ENCODE measurements at places on chromosomes 3 and 15. TPM values are rescaled to one million over a fixed set of nuclear protein-coding genes. Genes with fewer than 3 reads are reported as not detected.

DNA sequence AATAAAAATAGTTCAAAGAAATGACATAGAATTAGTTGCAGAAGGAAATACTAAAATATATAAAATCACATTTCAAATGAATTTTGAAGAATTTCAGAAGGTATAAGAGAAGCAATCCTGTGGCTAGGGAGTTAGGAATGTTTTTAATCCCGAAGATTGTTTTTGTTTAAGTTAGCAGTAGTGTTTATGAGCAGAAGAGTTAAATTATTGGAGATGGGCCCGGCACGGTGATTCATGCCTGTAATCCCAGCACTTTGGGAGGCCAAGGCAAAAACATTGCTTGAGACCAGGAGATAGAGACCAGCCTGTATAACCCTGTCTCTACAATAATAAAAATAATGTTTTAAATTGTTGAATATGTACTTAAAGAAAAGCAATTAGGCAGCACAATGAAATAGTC is 432.5 kb downstream of the MFSD1 start:
- no peak overlapping the region for H3K4me3 ChIP-seq
- H3K27me3 ChIP-seq, result no peaks in the 10 kb centered on the region
- DNase-seq, result no peak
- H3K27ac ChIP-seq, result no peak overlapping the region

Gene TWF2
- 34.0 TPM for total RNA-seq

- H3K27ac ChIP-seq, result no peak overlapping the region
- H3K4me3 ChIP-seq, result no peak overlapping the region
- H3K36me3 ChIP-seq, result no peaks in the 10 kb centered on the region
- no peaks in the 10 kb centered on the region for H3K4me1 ChIP-seq
- DNase-seq, result no peak
These were observed 34.6 kb downstream of the ZNF589 start for GRCh38 chr3:48275287-48276027.

GRCh38 chr3:184320104-184320445 is 5.7 kb downstream of the EIF4G1 start:
- peaks cover 15% of the 10 kb centered on the region for H3K4me1 ChIP-seq
- peak overlapping the region; percentile 63 for H3K27ac ChIP-seq
- H3K27me3 ChIP-seq, result no peaks in the 10 kb centered on the region
- peak; percentile 98 for DNase-seq
- no peak overlapping the region for H3K4me3 ChIP-seq

Gene BFSP2
- not detected for total RNA-seq

Gene CCR4
- 0.10 TPM for total RNA-seq

DNA sequence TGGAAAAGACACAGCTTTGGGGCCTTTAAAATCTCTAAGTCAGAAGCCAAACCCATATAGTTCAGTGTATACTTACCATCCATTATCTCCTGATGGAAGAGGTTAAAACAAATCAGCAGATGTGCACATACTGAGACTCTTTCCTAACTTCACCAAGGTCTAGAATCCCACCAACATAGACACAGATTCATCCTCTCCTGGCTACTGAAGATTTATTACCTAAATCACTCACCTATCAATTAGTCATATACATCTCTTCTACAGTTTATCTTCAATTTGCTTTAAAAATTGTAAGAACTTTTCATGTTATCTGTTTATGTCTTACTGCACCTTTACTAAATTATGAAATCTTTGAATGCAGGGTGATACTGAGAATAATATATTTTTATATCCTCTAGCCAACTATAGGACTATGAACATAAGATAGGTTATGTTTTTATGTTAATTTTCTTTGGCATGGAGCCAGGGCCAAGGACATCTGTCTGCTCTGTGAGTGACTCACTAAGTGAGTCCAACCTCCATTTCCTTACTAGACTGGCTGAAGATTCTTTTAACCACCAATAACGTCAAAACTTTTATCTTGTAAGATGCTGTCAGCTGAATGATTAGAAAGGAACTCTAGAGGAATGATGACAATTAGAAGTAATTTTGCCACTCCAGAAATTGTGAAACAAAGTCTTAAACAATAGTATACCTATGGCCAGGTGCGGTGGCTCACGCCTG is 397.6 kb downstream of the FOXP1 start:
- no peaks in the 10 kb centered on the region for H3K27me3 ChIP-seq
- H3K4me3 ChIP-seq, result no peak overlapping the region

GRCh38 chr3:125386811-125387210 is 11.7 kb upstream of the ZNF148 start:
- DNase-seq, result peak; percentile 19
- no peaks in the 10 kb centered on the region for H3K4me1 ChIP-seq
- H3K27ac ChIP-seq, result no peak overlapping the region
- no peak overlapping the region for H3K4me3 ChIP-seq
- no peaks in the 10 kb centered on the region for H3K36me3 ChIP-seq

Gene LRTM1
- not detected for total RNA-seq

DNA sequence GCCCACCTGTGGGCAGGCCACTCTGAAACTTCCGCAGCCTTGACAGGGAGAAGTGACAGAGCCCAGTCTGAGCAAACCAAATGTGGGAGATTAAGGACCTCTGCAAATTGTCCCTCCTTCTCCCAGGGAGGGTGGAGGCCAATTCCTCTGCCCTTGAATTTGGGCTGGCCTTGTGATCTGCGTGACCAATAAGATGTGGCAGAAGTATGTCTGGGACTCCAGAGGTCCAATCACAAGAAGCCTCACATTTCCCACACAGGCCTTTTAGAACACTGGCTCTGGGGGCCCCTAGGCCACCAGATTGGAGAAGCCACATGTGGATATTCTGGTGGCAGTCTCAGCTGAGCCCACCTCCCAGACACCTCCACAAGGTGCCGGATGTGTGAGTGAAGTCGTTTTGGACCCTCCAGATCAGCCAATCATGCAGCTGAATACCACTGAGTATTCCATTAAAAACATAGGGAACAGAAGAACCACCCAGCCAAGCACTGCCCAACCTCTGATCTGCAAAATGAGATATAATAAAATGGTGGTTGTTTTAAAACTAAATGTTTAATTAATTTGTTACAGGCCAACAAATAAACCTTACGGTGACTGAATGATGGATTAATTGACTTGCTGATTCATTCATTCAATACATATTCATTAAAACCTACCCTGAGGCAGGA is 150.3 kb downstream of the NUP210 start:
- H3K4me3 ChIP-seq, result no peak overlapping the region
- H3K27me3 ChIP-seq, result no peaks in the 10 kb centered on the region
- no peaks in the 10 kb centered on the region for H3K36me3 ChIP-seq
- no peak for DNase-seq

Gene SLC41A3
- total RNA-seq, result 88.0 TPM

DNA sequence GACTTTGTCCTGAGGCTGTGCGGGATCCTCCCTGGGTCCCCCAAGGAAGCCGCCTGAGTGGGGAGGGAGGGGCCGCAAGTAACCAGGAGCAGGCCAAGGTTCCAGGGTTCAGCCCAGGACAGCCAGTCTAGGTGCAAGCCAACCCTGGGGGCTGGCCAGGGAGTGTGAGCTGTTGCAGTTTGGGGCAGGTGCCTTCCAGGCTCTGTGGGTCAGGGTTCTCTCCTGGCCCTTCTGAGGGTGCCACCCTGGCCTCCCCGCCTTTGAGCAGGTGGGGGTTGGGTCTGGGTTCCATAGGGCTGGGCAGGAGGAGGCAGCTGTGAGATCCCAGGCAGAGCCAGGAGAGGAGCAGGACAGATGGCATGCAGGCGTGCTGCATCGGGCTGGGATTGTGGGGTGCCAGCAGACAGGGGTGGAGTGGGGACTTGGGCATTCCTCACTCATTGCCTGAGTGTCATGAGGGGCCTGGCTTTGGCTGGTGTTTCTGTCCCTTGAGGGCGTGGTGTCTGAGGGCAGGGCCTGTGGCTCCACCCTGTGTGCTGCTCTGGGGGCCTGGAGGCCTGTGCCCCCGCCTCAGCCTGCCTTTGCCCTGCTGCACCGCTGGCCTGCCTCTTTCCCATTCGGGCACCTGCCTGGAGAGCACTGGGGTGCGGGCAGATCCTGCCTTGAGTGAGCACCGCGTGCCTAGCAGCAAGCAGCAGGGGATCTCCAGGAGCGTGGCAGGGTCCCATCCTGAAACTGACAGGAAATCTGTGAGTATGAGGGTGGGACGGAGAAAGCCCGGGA is 18.4 kb downstream of the KLF13 start:
- H3K27ac ChIP-seq, result no peak overlapping the region
- no peaks in the 10 kb centered on the region for H3K36me3 ChIP-seq
- H3K27me3 ChIP-seq, result no peaks in the 10 kb centered on the region
- H3K4me1 ChIP-seq, result peaks cover 9% of the 10 kb centered on the region

Gene SEMA3F
- total RNA-seq, result 1.9 TPM

GRCh38 chr15:50943638-50944037 is 35.2 kb downstream of the AP4E1 start:
- no peaks in the 10 kb centered on the region for H3K27me3 ChIP-seq
- no peak for DNase-seq
- H3K36me3 ChIP-seq, result no peaks in the 10 kb centered on the region
- H3K27ac ChIP-seq, result no peak overlapping the region
- H3K4me1 ChIP-seq, result no peaks in the 10 kb centered on the region

- H3K27me3 ChIP-seq, result no peaks in the 10 kb centered on the region
- H3K27ac ChIP-seq, result no peak overlapping the region
- no peaks in the 10 kb centered on the region for H3K4me1 ChIP-seq
These were observed 49.8 kb downstream of the SPATA12 start for GRCh38 chr3:57110214-57110613.

Gene ZNF660
- 4.6 TPM for total RNA-seq

GRCh38 chr3:45056608-45057301 is 30.7 kb downstream of the CLEC3B start:
- no peaks in the 10 kb centered on the region for H3K36me3 ChIP-seq
- H3K27ac ChIP-seq, result no peak overlapping the region
- no peak overlapping the region for H3K4me3 ChIP-seq
- no peaks in the 10 kb centered on the region for H3K27me3 ChIP-seq
- no peaks in the 10 kb centered on the region for H3K4me1 ChIP-seq
- DNase-seq, result no peak

DNA sequence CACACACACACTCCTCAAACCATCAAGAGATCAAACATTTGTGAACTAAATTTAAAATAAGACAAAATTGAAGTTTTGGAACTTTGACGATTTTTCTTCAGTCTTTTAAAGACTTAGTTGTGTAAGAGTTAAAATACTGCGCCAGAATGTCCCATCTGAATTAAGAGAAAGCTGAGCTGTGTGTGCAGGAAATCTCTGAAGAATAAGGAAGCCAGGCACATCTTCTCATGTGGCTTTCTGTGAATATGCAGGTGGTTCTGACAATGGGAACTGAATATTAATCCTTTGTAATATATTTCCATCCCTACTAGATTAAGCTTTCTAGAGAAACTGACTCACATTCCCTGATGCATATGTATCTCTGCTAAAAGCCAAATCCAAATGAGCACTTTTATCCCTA is 60.1 kb upstream of the ICE2 start:
- peaks cover 5% of the 10 kb centered on the region for H3K4me1 ChIP-seq
- H3K27ac ChIP-seq, result no peak overlapping the region
- H3K36me3 ChIP-seq, result no peaks in the 10 kb centered on the region

- no peaks in the 10 kb centered on the region for H3K27me3 ChIP-seq
- DNase-seq, result no peak
These were observed 292.1 kb downstream of the LPP start for GRCh38 chr3:188446014-188446413.

- no peaks in the 10 kb centered on the region for H3K4me1 ChIP-seq
- no peaks in the 10 kb centered on the region for H3K36me3 ChIP-seq
- H3K27me3 ChIP-seq, result no peaks in the 10 kb centered on the region
- H3K27ac ChIP-seq, result no peak overlapping the region
- H3K4me3 ChIP-seq, result no peak overlapping the region
These were observed 66.4 kb downstream of the DCUN1D1 start for GRCh38 chr3:182913889-182914288.

Gene LIPH
- total RNA-seq, result 0.56 TPM

DNA sequence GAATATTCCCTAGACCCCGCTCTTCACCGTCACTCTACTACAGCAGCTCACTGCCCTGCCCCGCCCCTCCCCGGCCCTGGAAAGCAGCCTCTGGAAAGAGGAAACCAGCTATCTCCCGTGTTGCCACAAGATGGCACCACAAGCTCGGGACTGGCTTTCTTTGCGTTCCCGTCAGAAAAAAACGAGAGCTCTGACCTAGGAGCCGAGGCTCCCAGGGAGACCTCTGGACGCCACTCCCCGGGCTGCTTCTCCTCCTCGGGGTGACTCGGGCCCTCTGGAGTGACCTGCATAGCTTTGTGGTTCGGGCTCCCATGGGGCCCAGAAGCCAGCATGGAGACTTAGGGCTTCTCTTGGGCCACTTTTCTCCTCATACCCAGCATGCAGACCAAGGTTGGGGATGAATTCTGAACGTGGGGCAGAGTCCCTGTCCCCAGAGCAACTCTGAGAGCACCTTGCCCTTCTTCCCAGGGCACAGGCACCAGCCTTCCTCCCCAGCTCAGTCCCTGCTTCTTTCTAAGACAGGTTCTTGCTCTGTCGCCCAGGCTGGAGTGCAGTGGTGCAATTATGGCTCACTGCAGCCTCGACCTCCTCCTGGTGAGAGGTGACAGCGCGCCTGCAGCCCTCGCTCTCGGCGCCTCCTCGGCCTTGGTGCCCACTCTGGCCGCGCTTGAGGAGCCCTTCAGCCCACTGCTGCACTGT is 19.0 kb downstream of the STOML1 start:
- H3K36me3 ChIP-seq, result no peaks in the 10 kb centered on the region
- H3K4me3 ChIP-seq, result no peak overlapping the region
- no peak overlapping the region for H3K27ac ChIP-seq
- peak; percentile 85 for DNase-seq
- H3K4me1 ChIP-seq, result no peaks in the 10 kb centered on the region
- no peaks in the 10 kb centered on the region for H3K27me3 ChIP-seq

- H3K27ac ChIP-seq, result no peak overlapping the region
- DNase-seq, result no peak
- H3K4me3 ChIP-seq, result no peak overlapping the region
- H3K27me3 ChIP-seq, result no peaks in the 10 kb centered on the region
- H3K4me1 ChIP-seq, result no peaks in the 10 kb centered on the region
These were observed 170.1 kb upstream of the GBE1 start for GRCh38 chr3:81931265-81932251.

GRCh38 chr15:57820119-57820518 is 113.6 kb downstream of the POLR2M start:
- no peak overlapping the region for H3K4me3 ChIP-seq
- H3K4me1 ChIP-seq, result peaks cover 3% of the 10 kb centered on the region
- no peaks in the 10 kb centered on the region for H3K27me3 ChIP-seq
- no peak for DNase-seq

Gene BLM
- 0.75 TPM for total RNA-seq

GRCh38 chr3:98057631-98058030 is 22.5 kb upstream of the GABRR3 start:
- H3K27ac ChIP-seq, result no peak overlapping the region
- H3K4me3 ChIP-seq, result no peak overlapping the region
- no peak for DNase-seq
- H3K27me3 ChIP-seq, result no peaks in the 10 kb centered on the region
- no peaks in the 10 kb centered on the region for H3K4me1 ChIP-seq

Gene PLAAT1
- 0.72 TPM for total RNA-seq

Gene CCR8
- not detected for total RNA-seq

DNA sequence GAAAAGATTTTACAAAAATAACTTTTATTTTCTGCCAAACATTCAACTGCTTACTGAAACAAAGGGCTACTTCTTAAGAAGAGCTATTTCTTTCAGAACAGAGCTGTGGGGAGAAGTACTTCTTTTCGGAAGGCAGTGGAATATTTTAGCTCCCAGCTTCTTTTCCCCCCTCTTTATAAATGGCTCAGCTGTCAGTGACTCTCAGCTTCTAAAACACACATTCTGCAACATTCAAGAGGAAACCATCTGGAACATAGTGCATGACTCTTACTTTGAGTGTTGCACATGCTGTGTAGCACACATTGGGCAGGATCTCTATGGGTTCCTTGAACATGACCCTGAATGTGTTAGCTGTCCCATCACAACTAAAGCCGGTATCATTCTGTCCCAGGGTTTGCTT is 7.0 kb upstream of the C15orf40 start:
- H3K4me1 ChIP-seq, result peaks cover 2% of the 10 kb centered on the region
- H3K4me3 ChIP-seq, result no peak overlapping the region
- H3K27ac ChIP-seq, result no peak overlapping the region

Gene GXYLT2
- 47.0 TPM for total RNA-seq

Gene EPHA6
- total RNA-seq, result 20.9 TPM

GRCh38 chr3:94099311-94099710 is 36.5 kb downstream of the NSUN3 start:
- DNase-seq, result no peak
- H3K4me3 ChIP-seq, result no peak overlapping the region
